NCI-H1105 (cell line): ENCODE measurements at places on chromosomes 12 and 14.
A peak's percentile ranks its signal among the peaks of the same experiment; 100 is the strongest.

GRCh38 chr14:73789989-73790581 is 61.5 kb upstream of the PTGR2 start:
- DNase-seq, result no peak

- DNase-seq, result no peak
Observed at GRCh38 chr14:61478971-61479473, 157.6 kb downstream of the PRKCH start.

DNA sequence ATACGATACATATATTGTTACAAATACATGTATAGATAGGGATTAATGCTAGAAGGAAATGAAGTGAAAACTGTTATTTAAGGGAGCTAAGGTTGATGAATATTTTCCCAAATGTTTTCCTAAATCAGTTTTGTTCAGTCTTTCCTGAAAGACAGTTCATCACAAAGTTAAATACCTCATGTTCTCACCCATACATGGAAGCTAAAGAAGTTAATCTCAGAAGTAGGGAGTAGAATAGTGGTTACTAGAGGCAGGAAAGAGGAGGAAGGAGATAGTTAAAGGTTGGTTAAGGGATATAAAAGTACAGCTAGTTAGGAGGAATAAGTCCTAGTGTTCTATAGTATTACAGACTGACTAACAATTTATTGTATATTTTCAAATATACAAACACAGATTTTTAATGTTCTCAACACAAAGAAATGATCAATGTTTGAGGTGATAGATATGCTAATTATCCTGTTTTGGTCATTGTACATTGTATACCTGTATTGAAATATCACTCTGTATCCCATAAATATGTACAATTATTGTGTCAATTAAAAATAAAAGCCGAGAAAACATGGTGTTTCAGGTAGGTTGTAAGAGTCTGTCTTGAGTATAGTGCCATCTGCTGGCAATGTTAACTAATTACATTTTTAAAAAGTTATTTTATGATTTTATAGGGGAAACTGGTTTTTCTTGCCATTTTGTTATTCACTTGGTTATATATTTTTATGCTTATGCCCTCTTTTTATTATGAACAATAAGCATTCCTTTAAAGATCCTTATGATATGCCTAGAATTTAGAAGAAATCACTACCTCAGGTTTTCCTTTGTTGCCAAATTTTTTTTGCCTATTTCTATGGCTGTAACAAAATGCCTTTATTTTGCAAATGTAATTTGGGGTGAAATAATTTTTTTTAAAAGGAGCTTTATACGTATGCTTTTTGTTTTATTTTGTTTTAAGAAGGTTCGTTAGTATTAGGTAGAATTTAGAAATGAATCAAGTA is 26.9 kb downstream of the ZDHHC17 start:
- DNase-seq, result peak; percentile 18

DNA sequence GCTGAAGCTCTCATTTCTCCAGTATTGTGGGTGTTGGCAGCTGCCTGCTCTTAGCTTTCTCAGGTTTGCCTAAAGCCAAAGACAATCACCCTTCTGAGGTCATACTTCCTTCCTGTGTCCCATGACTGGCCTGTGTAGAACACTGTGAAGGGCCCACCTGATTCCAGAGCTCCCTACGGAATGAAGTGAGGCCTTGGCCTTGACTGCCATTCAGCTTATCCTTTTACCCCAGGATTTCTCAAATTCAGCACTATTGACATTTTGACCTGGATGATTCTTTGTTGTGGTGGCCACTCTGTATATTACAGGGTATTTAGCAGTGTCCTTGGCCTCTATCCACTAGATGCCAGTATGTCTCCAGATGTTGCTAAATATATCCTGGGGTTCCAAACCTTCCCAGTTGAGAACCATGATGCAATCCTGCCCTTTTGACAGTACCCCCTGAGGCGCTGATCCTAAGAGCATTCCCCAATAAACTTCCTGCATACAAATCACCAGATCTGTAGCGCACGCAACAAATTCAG is 112.3 kb upstream of the KRR1 start:
- DNase-seq, result no peak

GRCh38 chr12:105978276-105978675 is 160.5 kb downstream of the NUAK1 start:
- DNase-seq, result no peak

DNA sequence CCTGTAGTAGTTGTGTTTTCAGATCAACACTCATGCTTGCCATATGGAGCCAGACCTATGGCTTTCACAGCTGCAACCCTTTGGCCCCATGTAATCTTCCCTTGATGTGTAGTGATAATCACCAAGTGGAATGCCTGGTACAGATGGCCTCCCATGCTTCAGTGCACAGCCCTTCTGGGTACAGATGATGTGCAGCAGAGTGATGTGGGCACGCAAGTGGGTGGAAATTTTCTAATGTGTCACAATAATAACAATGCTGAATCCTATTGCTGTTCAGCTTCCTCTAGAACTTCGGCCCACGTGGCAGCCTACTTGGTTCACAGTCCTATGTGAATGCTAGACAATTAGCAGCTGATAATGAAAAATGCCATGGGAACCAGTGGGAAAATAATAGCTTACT is 188.1 kb downstream of the SNAPC1 start:
- no peak for DNase-seq

- no peak for DNase-seq
Observed at GRCh38 chr14:90587918-90588317, 191.1 kb downstream of the CALM1 start.
